ENCODE measurements at places on chromosomes 7 and 10. TPM values are rescaled to one million over a fixed set of nuclear protein-coding genes. Genes with fewer than 3 reads are reported as not detected.

GRCh38 chr7:100655908-100656674, at the start of gene ACTL6B:
Gene ACTL6B, minus strand, starts transcription at chr7:100656448. Its CDS starts 94 bp downstream, at chr7:100656354.
- no peaks in the 10 kb centered on the region for H3K36me3 ChIP-seq
- no peak within 1 kb of the TSS for H3K27ac ChIP-seq
- H3K27me3 ChIP-seq = peaks cover 18% of the 10 kb centered on the region

TMEM270 gene
- total RNA-seq = 4.9 TPM

ANKRD2 gene
- 13.9 TPM for total RNA-seq

DNA sequence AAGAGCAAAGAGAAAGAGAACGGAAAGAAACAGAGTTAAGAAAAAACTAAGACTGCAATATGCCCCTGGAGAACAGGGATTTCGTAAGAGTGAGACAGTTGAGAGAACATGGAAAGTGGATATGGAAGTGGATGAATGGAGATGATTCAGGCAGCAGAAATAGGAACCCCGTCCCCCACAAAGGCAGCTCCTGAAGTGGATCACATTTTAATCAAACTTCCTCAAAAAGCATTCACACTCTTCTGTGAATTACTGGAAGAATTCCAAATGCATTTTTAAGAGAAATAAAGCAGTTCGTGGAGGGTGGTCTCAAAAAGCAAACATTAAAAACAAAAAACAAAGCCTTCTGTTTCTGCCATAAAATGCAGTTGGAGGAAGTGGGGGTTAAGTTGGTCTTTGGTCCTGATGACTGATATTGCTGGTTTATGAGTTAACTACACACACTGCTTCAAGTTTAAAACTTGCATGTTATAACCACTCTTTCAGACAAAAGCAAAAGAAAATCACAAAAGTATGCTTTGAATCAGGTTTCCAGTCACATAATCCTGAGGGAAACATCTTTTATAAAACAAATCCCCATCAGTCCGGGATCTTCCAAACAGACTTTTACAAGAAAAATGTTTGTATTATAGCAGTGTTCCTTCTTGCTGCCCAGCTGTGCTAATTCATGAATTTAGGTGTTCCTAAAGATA, 214.3 kb downstream of the FANK1 start:
- no peaks in the 10 kb centered on the region for H3K4me1 ChIP-seq
- H3K36me3 ChIP-seq = no peaks in the 10 kb centered on the region
- H3K27me3 ChIP-seq = no peaks in the 10 kb centered on the region
- H3K4me3 ChIP-seq = no peak overlapping the region
- no peak overlapping the region for H3K27ac ChIP-seq

WIPF3 gene
- 3.0 TPM for total RNA-seq

- no peaks in the 10 kb centered on the region for H3K27me3 ChIP-seq
- H3K27ac ChIP-seq = no peak overlapping the region
- no peak for DNase-seq
- H3K4me1 ChIP-seq = no peaks in the 10 kb centered on the region
These were observed 198.2 kb downstream of the PPP1R9A start for GRCh38 chr7:95105627-95106026.

- no peaks in the 10 kb centered on the region for H3K36me3 ChIP-seq
- no peak overlapping the region for H3K4me3 ChIP-seq
- no peak for DNase-seq
- H3K27me3 ChIP-seq = no peaks in the 10 kb centered on the region
These were observed 20.2 kb downstream of the TAS2R16 start for GRCh38 chr7:122975341-122975740.

DNA sequence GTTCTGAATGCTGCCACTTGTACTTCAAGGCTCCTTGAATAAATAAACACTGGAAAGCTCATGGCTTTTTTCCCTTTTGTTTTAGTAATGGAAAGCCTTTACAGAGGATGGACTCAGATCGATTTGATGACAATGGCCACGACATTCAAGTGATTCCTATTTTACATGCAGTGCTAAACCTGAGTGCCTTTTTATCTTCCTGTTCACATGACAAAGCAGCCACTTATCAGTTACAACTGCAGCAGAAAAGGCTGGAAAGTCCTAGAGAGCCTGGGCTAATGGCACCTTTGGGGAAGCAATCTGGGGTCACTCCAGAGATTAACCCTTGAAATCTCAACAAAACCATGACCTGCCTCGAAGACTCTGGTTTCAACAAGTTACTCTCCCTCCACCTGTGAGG, 249.0 kb upstream of the AUTS2 start:
- no peaks in the 10 kb centered on the region for H3K4me1 ChIP-seq
- H3K4me3 ChIP-seq = no peak overlapping the region
- H3K27me3 ChIP-seq = no peaks in the 10 kb centered on the region

DNA sequence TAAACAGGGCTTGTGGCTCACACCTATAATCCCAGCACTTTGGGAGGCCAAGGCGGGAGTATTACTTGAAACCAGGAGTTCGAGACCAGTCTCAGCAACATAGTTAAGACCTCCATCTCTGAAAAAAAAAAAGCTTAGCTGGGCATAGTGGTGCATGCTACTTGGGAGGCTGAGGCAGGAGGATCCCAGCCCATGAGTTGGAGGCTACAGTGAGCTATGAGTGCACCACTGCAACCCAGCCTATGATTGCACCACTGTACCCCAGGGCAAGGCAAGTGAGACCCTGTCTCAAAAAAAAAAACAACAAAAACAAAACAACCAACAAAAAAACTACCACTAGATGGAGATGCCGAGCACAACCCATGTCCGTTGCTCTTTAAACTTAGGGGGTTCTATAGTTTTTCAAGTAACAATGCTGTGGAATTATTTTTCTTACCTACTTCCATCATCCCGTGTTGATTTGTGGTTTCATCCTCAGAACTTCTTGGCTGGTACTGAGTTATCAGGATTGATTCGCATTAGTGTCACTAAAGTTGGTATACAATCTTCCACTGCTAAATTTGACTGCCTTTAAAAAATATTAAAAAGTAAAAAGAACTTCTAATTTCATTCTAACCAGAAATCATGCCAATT, 12.2 kb upstream of the REPIN1 start:
- no peak overlapping the region for H3K27ac ChIP-seq
- DNase-seq = no peak
- H3K27me3 ChIP-seq = no peaks in the 10 kb centered on the region
- H3K4me1 ChIP-seq = no peaks in the 10 kb centered on the region
- no peak overlapping the region for H3K4me3 ChIP-seq

- H3K4me3 ChIP-seq = no peak overlapping the region
- H3K27me3 ChIP-seq = no peaks in the 10 kb centered on the region
- no peak overlapping the region for H3K27ac ChIP-seq
- peaks cover 8% of the 10 kb centered on the region for H3K4me1 ChIP-seq
- H3K36me3 ChIP-seq = no peaks in the 10 kb centered on the region
- DNase-seq = no peak
These were observed 11.9 kb downstream of the CYTH3 start for GRCh38 chr7:6260291-6261187.

PODXL gene
- 19.4 TPM for total RNA-seq

CYP3A4 gene
- total RNA-seq = not detected

GRCh38 chr10:29598851-29599311, 35.9 kb downstream of the SVIL start:
- no peaks in the 10 kb centered on the region for H3K4me1 ChIP-seq
- no peak overlapping the region for H3K4me3 ChIP-seq
- H3K27ac ChIP-seq = peak overlapping the region; percentile 48
- DNase-seq = no peak

PHKG1 gene
- total RNA-seq = 0.82 TPM

All from prostate gland (tissue), 2 donors.